ENCODE measurements at places on chromosomes 1 and 21. TPM values are rescaled to one million over a fixed set of nuclear protein-coding genes. Genes with fewer than 3 reads are reported as not detected.

DNA sequence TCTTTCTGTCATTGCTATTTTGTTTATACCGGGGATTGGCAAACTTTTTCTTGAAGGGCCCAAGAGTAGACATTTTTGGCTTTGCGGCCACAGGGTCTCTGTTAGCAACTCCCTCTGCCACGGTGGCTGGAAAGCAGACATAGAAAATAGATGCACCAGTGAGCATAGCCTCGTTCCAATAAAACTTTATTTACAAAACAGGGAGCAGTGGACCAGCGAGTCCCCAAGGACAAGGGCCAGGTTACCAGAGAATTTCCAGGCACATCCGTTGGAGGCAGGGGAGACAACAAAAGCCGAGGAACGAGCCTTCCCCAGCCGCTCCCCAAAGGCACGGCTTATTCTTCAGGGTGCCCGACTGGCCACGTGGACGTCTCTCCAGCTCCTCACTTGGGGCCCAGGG, 26.5 kb downstream of the FAAP20 start:
- H3K4me3 ChIP-seq = no peak overlapping the region
- peaks cover 3% of the 10 kb centered on the region for H3K4me1 ChIP-seq
- H3K27ac ChIP-seq = no peak overlapping the region
- H3K27me3 ChIP-seq = no peaks in the 10 kb centered on the region

- no peaks in the 10 kb centered on the region for H3K36me3 ChIP-seq
- no peaks in the 10 kb centered on the region for H3K4me1 ChIP-seq
- no peak for DNase-seq
- H3K27me3 ChIP-seq = peaks cover 16% of the 10 kb centered on the region
Measured at GRCh38 chr1:153087652-153088051, 6.7 kb downstream of the SPRR2E start.

The KRTAP21-2 gene
- total RNA-seq = not detected

The PBX1 gene
- not detected for total RNA-seq

The NBPF10 gene
- 2.5 TPM for total RNA-seq

The C1orf210 gene
- total RNA-seq = not detected

DNA sequence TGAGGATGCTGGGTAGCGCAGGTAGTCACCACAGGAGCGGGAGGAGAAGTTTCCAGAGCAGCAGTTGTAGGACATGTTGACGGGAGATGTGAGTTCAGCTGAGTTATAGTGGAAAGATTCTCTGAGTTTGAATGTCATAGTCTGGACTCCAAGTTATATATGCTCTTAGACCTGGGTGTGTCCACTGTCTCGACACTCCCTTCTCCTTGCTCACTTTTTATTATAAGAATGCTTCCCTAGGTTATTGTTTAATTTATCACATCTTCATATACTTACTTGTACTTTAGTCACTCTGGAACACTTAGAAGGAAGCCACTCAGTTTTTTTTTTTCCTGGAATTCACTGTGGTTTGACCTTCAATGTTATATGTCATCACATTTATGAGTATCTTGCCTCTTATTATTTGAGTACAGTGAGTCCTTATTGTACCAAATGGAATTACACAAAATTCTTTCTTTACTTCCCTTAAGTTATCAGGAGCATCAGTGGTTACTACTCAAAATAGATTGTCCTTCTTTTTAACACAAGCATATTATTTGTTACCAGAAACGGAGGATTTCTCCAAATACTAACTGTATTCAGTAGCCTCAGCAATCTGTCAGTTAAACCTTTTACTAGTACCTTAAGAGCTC, at the start of gene KRTAP13-2:
Gene KRTAP13-2, minus strand, starts transcription at position 133 of the 632 bp plus-strand sequence. Its CDS starts 58 bp downstream, at position 75.
- H3K4me3 ChIP-seq = no peak within 1 kb of the TSS
- no peak within 1 kb of the TSS for H3K27ac ChIP-seq

The S100A14 gene
- not detected for total RNA-seq

- H3K4me3 ChIP-seq = no peak overlapping the region
- H3K27me3 ChIP-seq = no peaks in the 10 kb centered on the region
- H3K27ac ChIP-seq = peak overlapping the region; percentile 65
- peaks cover 69% of the 10 kb centered on the region for H3K4me1 ChIP-seq
- H3K36me3 ChIP-seq = peaks cover 76% of the 10 kb centered on the region
Measured at GRCh38 chr1:43363283-43363934, 4.4 kb downstream of the ELOVL1 start.

The FCGR3A gene
- total RNA-seq = 0.50 TPM

GRCh38 chr1:109546311-109547109, 1.9 kb upstream of the GNAI3 start:
- H3K4me1 ChIP-seq = peaks cover 40% of the 10 kb centered on the region
- no peaks in the 10 kb centered on the region for H3K27me3 ChIP-seq
- peak overlapping the region; percentile 98 for H3K27ac ChIP-seq
- DNase-seq = peak; percentile 95
- peaks cover 19% of the 10 kb centered on the region for H3K36me3 ChIP-seq
- peak overlapping the region; percentile 97 for H3K4me3 ChIP-seq
